ENCODE measurements at places on chromosomes 6 and 20.

GRCh38 chr20:51531141-51531710, 11.3 kb downstream of the NFATC2 start:
- DNase-seq = no peak

- peak; percentile 39 for DNase-seq
Observed at GRCh38 chr6:36671687-36672375, 6.7 kb upstream of the CDKN1A start.

DNA sequence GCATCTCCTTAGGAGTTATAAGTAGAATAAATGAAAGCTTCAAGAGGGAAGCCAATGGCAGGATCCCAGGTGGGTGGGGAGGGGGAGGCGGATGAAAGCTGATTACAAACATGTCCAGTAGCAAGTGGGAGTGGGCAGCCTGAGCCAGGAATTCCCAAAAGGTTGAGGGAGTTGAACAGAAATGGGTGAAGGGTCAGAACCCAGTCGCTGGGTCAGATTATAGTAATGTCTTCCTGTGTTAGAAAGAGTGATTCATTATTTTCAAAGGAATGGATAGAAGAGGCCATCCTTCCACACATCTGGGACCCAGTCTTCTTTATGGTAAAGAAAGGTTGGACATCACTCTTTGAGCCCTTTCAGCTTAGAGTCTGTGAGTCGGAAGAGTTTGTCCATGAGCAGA, 41.0 kb upstream of the FAM50B start:
- no peak for DNase-seq

DNA sequence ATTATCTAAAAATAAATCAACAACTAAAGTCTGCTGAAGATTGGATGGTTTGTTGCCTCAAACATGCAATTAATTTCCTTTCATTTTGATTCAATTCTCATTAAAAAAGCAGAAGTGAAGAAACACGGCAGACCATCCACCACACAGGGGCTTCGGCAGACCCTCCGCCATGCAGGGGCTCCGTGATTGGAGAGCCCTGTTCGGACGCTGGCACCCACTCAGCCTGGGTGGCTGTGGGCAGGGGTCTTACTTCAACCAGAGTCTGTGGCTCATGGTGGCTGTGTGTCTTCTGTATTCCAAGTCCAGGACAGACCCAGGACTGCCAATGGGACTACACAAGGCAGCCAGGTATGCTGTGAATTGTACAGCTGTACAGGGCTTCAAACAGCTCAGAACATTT, 86.9 kb upstream of the FRMD1 start:
- no peak for DNase-seq

DNA sequence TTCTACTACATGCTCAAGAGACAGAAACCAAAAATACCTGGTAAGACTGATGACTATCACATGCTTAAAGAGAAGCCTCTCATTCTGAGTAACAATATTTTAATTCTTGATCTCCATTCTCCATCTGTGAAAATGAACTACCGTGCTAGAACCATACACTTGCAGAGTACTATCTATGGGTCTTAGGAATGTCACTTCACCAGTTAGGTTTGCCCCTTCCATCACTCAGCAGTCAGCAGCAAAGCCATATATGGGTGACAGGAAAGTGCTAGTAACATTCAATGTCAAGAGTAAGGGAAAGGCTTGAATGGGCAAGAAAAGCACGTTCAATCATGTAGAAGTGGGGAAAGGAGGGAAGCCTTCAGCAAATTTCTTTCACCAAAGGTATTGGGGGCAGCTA, 2.3 kb downstream of the DNAAF9 start:
- DNase-seq = no peak

DNA sequence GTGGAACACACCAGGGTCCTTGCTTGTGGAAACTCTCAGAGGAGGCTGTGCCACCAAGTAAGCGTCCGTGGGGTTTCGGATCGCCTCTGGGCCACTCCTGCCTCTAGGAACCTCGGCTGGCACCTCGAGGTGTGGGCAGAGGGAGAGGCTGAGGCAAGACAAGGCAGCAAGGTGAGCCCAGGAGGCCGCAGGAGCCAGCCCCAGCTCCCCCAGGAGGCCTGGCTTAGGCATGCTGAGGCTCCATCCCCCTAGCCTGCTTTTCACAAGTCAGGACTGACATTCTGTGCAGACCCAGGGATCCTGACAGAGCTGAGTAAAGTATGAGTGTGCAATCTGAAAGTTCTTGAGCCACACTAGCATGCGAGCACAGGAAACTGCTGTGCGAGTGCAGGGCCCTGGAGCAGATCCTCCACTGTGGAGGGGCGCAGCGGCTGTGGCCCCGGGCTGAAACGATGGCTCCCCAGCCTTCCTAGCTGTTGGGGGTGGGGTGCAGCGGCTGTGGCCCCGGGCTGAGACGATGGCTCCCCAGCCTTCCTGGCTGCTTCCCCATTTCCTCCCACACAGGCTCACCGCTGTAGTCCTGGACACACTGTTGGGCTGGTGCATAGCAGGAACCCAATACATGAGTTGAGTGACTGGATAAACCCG, 75.2 kb upstream of the CD93 start:
- DNase-seq = no peak

- no peak for DNase-seq
Observed at GRCh38 chr6:2868637-2869036, 27.0 kb upstream of the SERPINB1 start.

- no peak for DNase-seq
Observed at GRCh38 chr6:132320007-132320406, 81.3 kb downstream of the MOXD1 start.

DNA sequence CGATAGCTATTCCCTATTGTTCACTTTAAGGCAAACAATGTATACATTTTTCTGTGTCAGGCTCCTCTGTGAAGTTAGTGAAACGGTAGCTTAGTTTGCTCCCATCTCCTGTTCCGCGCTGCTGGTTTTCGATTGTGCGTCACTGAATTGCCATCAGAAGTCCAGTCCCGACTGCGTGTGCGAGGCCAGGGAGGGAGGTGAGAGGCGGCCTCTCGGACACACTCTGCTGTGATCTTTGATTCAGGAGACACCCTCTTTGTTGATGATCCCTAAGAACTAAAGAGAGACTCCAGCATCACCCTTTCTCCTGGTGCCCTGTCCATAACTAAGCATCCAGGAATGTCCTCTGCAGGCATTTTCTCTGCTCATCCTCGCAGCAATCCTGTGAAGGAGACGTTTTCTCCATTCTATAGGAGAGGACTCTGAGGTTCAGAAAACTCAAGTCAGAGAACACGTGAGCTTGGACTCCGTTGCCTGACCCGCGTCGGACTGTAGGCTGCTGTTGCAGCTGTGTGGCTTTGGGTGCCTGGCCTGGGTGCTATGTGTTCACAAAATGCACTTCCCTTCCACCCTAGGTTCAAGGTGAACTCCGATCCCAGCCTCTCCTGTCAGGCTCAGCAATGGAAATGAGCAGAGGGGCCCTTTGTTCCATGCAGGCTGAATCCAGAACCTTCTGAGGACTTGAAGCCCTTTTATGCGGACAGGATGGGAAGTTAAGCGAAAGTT, 24.1 kb upstream of the UNC93A start:
- DNase-seq = no peak

GRCh38 chr20:7930343-7930742, 9.9 kb downstream of the HAO1 start:
- DNase-seq = no peak

GRCh38 chr6:166174031-166174430, 6.4 kb upstream of the TBXT start:
- no peak for DNase-seq

DNA sequence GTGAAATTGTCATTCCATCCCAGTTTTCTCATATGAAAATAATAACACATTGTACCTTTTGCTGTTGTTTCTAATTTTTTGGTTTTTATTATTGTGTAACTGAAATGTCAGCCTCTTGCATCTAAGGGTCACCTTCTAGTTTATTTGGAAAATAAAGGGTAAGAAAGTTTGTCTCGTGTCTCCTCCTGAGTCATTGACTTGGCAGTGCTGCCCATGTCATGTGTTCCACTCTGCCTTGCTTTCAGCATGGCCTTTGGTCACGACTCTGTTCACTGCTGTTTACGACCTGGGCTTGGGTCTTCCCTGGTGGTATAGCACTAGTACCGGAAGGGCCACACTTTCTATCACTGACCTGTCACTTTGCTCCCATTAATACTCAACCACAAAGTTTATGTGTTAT, 171.4 kb upstream of the RSPO3 start:
- DNase-seq = peak; percentile 76

- DNase-seq = no peak
Observed at GRCh38 chr6:107956586-107957307, 1.3 kb downstream of the SEC63 start.

DNA sequence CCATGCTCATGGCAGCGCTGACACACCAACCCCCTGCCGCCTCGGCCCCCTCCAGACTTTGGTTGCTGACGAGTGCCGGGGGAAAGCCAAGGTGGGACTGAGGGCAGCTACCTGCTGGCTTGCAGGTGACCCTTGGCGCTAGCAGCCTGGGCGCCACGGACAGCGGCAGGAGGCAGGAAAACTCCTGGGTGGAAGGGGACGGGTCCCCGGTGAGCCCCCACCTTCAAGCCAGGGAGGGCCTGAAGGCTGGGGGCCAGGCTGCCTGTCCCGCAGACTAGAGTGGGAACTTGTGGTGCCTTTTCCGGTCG, 226.7 kb downstream of the OTOR start:
- no peak for DNase-seq
